GF-D8 (cell line): ENCODE measurements at places on chromosomes 5 and 9.

- DNase-seq, result no peak
These were observed 370.8 kb upstream of the PTGER4 start for GRCh38 chr5:40308867-40309266.

DNA sequence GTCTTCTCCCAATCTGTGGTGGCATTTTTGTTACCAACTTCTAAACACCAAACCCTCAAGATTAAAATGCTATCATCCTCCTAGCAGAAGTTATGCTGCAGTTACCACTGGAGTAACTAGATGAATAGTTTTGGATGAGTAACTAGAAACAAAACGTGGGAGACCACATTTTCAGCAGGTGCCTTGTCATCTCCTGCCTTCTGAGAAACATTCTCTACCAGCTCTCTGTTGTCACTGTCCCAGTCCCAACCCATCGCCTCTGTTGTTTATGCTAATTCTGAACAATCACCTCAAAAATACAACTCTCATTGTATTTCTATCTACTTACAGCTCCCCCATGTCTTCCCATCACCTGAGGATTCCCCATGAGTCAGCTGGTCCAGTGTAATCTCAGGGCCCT is 652.5 kb upstream of the ADAMTS16 start:
- no peak for DNase-seq

DNA sequence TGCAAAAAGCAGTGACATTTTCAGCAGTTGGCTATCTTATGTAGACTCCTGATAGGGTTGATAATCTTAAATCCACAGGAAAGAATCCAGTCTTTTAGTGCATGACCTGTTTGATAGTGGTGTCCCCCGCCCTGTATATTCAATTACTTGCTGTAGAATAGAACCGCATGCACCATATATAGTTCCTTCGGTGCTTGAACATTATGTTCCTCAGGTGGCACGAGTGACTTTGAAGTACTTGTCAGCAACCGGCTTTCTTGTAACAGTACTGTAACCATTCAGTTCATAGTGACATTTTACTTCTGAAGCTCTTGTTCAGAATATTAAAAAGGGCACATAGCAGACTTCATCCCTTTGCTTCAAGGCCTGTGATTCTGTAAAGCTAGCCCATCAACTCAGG is 163.2 kb upstream of the KLF9 start:
- DNase-seq, result no peak

- no peak for DNase-seq
These were observed 151.1 kb downstream of the DOCK2 start for GRCh38 chr5:169788168-169788567.

DNA sequence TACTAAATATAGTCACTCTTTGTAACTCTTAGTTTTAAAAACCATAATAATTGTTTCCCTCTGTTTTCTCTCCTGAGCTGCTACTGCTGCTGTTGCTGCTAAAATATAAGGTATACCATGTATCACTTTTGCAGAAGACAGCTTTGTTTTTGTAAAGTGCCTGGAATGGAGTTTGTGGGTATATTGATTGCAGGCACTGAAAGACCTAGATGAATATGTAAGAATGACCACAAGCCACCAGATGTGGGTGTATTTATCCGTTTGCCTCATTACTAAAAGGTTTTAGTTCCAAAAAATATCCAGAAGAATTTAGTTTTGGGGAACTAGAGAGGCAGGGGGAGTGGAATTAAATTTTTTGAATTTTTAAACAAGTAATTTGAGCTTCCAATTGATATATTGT is 151.1 kb upstream of the CDKN2B start:
- DNase-seq, result no peak

- DNase-seq, result no peak
These were observed 358.0 kb downstream of the ENC1 start for GRCh38 chr5:74282490-74282889.

DNA sequence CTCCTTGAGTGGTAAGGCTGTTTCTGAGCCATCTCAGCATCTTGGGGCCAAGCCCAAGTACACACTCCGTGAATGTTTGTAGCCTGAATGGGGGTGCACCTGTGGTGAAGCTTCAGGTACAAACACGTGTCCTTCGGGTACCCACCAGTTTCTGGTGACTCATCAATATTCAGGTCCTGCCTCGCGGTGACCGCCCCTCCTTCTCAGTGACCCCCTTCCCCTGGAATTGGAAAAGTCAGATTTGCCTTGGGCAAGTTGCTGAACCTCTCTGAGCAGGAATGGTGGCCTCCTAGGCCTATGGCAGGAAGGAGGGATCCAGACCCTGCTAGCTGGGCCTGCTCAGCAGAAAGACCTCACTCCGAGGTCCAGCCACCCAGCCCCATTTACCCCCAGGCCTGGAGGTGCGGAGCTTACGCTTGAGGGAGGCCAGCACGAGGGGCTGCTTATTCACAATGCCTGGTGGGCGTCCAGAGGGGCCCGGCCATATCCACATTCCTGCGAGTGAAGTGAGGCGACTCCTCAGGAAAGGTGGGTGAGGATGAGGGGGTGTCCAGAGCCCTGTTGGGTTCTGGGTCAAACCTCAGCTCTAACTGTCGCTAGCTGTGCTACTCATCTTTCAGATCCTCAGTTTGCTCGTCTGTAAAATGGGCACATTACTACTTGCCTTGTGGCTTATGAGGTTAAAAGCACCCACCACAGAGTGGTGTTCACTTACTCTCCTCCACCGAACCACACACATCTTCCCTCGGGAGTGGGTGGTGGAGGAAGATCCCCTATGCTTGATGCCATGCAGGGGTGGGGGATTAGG is 7.0 kb downstream of the ADGRD2 start:
- no peak for DNase-seq

- DNase-seq, result no peak
These were observed 146.6 kb upstream of the PCSK5 start for GRCh38 chr9:75743855-75744254.

- no peak for DNase-seq
These were observed 334.8 kb downstream of the FBXL17 start for GRCh38 chr5:108046955-108047670.

DNA sequence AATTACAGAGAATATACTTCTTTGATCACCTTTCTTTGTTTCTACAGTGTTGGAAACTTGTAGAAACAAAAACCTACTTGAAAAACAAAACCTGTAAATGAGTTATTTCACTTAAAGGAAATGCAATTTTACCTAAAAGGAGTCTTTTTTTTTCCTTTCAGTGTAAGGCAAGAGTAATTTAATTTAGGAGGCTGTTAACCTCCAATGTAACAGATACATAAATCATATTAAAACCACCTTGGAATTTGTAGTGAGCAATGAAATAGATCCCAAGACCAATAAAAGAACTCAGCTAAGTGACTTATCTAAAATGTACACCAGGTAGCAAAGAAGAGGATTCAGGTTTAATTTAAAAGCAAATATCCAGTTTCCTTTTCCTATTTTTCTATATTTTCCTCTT is 524.8 kb downstream of the CSNK1G3 start:
- no peak for DNase-seq

- no peak for DNase-seq
These were observed 28.7 kb downstream of the TPD52L3 start for GRCh38 chr9:6356904-6357303.

- DNase-seq, result no peak
These were observed 809 bp downstream of the TNIP1 start for GRCh38 chr5:151079838-151080612.

GRCh38 chr5:56668996-56669395 is 146.4 kb upstream of the MAP3K1 start:
- DNase-seq, result no peak

- no peak for DNase-seq
These were observed 88.4 kb upstream of the CCDC152 start for GRCh38 chr5:42668254-42668653.

- DNase-seq, result no peak
These were observed 88.1 kb downstream of the FGF1 start for GRCh38 chr5:142597546-142598337.

DNA sequence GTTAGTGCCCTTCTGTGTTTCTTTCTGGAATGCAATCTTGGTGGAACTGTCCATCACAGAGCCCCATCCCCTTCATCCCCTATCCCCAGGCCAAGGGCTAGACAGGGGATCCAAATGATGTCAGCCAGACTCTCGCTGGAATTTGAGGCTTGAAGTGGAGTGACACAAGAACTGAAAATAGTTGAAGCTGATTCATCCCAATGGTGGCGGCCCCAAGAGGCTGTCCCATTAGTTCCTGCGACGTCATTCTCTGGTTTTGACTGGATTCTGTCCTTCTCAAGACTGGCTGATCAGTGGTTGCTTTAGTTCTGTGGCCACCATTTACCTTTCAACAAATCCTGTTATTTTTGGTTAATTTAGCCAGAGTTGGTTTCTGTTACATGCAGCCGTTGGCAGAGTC is 59.9 kb downstream of the SUB1 start:
- no peak for DNase-seq

DNA sequence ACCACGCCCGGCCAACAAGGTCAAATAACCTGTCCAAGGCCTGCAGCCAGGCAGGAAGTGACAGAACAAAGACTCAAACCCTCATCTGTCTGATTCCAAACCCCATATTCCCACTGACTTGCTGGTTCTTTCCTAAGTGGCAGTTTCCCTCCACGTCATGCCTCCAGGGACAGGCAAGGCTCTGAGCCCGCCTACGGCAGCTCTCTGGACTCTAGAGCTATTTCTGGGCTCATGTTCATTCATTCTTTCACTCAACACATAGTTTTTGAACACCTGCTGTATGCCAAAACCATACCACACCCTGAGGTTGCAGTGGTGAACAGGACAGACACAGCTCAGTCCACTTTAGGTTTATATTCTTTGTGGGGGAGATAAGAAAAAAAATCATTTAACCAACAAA is 5.2 kb upstream of the FBP1 start:
- DNase-seq, result no peak

- DNase-seq, result no peak
These were observed 36.5 kb upstream of the SEMA5A start for GRCh38 chr5:9582406-9582805.

DNA sequence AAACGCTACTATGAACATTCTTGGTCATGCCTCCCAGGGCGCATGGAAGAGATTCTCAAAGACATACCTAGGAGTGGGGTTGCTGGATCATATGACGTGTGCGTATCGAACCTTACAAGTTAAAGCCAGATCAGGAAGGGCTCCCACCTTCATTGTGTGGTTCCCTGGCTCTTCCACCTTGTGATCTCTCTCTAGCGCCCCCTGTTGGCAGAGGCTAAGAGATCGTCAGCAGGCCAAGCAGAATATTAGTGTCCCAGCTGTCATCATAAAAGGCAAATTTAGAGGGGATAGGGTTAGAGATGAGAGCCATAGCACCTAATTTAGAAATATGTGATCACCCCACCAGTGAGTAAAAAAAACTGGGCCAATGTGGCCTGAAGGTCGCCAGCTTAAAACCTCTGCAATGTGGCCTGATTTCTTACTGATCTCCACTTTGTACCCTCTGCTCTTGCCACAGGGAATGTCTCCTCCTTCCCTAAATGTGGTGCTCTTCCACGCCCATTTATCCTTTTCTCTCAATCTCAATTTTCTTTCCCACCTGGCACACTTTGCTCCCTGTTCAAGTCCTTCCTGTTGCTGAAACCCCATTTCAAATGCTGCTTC is 91.7 kb upstream of the SHB start:
- DNase-seq, result no peak

- no peak for DNase-seq
These were observed 32.3 kb downstream of the PRRX2 start for GRCh38 chr9:129697656-129698253.

GRCh38 chr5:159695741-159696294 is 220.5 kb upstream of the ADRA1B start:
- no peak for DNase-seq

- DNase-seq, result no peak
These were observed 204.8 kb downstream of the GAPVD1 start for GRCh38 chr9:125466411-125466810.

DNA sequence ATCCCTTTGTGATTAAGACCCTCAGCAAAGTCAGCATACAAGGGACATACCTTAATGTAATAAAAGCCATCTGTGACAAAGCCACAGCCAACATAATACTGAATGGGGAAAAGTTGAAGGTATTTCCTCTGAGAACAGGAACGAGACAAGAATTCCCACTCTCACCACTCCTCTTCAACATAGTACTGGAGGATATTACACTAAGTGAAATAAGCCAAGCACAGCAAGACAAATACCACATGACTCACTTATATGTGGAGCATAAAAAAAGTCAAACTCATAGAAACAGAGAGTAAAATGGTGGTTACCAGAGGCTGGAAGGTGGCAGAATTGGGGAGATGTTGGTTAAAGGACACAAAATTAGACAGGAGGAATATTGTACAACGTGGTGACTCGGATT is 118.1 kb upstream of the NFIL3 start:
- DNase-seq, result no peak

DNA sequence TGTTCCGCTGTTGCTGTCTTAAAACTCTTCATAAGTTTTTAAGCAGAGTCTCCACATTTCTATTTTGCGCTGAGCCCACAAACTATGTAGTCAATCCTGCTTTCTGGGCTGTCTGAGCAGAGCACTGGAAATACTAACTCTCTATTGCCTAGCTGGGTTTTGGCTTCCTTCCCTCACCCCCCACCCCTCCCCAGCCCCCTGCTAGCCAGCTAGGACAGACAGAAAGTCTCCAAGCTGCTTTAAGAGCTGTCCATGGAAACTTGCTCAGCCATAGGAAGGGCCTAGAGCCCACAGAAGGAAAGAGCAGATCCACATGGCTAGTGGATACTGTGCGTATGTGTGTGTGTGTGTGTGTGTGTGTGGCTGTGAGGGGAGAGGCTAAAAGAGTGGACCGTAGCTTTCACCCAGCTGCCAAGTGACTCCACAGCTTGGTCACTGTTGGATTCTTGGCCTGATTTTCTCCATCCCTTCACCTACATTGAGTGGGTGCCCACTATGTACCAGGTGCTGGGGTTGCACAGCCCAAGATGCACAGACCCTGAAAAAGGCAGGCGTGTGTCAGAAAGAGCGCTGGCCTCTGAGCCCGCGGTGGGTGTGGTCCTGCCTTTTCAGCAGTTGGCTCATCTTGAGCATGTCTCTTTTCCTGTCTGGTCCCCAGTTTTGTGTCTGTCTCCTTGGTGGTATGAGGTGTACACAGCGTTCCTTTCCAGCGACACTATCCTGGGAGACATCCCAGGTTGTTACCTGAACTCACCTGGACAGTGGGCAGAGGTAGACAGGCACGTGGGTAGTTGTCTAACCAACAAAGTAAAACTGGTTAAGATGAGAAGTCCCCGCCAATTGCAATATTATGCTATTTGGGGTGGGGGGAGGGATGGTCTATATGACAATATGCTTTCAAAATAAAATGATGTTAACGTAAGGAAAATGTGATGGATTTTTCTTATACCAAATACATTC is 5.4 kb upstream of the NKX2-5 start:
- no peak for DNase-seq

GRCh38 chr5:6118691-6119090 is 259.7 kb downstream of the MED10 start:
- DNase-seq, result no peak

DNA sequence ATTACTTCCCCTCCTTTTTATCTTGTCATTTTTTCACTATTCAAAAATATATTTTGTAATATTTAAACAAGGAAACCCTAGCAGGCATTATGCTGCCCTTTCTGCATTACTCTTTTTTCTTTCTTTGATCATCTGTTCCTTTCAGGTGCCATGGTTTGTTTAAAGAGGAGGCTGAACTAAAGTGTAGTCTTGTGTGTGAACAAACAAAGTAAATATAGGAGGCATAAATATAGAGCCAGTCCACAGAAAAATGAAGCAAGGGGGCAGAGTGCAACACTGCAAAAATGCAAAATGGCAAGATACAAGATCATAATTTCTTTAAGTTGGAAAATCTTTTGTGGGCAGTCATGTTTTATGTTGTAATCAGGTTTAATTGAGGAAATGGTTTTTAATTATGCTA is 947.3 kb upstream of the COX7C start:
- no peak for DNase-seq
